ENCODE measurements at places on chromosomes 5 and 9.
A peak's percentile ranks its signal among the peaks of the same experiment; 100 is the strongest.

DNA sequence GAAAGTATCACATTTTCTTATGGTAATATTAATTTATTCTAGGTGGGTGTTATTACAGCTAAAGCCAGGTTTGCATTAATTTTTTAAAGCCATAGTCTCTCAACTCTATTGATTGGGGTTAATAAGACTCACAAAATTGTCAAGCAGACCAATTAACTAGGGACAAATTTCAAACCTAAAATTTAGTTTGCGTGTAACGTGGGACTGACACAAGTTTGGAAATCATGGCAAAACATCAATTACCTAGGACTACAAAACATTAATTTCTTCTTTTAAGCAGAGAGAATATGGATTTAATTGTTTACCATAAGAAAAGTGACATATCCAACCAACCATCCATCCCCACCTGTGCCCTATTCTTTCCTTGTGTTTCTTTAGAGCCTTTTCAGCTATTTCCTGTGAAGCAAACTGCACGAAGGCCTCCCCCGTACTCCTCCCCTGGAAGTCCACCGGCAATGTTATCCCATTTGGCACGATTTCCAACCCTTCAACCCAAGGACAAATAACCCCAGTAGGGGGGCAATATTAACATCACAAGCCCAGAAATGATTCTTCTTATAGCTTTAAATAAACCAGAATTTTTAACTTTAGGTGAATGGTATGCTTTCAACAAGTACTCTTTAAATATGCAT lies 4.4 kb downstream of the HNRNPH1 start:
- DNase-seq, result no peak

DNA sequence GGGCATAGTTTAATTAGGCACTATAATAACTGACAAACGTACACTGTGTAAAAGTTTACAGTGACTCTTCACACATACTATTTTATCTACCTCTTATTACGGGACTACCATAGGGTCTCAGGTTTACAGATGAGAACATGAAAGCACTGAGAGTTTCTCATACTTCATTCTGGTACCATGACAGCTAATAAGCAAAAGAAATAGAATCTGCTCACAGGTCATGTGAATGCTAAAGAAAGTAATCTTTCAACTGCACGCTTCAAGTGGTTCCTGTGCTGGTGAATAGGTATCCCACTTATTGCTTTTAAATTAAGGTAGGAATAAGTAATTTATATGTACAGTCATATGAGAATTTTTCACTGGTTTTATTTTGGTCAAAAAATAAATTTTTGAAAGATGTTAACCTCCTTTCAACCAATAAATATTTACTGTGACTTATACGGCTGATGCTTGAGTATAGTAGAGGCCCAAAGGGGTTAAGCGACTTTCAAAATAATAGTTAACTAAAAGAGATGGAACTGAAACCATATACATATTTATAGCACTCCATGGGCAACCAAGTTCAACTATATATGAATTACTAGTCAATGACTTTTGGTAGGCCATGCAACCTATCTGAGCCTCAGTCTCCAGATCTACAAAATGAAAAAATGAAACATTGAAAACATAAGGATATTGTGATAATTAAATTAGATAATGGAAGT lies 8.1 kb downstream of the CDKN2A start:
- no peak for DNase-seq

DNA sequence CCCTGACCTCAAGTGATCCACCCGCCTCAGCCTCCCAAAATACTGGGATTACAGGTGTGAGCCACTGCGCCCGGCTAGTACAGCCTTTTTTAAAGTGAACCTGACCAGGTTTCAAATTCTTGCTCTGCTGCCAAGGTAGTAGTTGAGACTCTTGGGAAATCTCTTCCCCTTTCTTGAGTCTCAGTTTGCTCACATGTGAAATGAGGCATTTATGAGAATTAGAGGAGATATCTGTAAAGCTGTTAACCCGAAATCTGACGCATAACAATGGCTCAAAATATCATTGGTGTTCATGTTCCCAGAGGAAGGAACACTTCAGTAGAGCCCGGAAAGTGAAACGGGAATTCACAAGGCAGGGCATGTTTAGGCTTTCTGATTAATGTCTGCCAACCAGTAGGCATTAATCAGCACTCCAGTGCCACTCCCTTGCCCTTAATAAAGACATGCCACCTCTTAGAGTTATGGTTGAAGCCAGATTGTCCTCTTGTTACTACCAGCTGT lies 1.5 kb downstream of the ARPC5L start:
- no peak for DNase-seq

GRCh38 chr5:138803935-138804334 lies 50.7 kb downstream of the CTNNA1 start:
- no peak for DNase-seq

DNA sequence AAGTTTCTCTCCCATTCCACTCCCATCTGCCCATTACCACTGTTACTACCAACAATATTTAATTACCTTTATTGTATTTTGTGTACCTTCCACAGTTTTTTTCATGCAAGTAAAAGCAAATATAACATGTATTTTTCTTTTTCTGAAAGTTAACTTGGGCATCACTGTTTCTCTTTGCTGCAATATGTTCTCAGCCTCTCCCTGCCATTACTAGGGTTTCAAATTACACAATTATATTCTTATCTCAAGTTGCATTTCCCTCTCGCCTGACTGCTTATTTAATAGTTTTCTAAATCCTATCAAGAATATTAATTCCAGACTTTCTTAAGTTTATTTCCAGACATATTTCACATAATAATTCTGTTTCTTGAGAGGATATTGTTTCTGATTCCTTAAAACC lies 46.9 kb upstream of the GAS1 start:
- DNase-seq, result no peak

DNA sequence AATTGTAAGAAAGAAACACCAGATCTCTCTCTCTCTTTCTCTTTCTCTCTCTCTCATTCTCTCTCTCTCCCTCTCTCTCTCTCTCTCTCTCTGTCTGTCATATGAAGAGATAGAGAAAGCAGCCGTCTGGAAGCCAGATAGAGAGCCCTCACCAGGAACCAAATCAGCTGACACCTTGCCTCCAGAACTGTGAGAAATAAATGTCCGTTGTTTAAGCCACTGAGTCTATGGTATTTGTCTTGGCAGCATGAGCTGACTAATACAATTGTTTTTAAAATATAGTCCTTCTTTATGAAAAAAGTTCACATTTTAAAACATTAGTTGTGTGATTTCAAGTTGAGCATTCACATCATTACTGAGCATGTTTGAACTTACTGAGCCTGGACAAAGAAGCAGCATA lies 275.6 kb downstream of the CETN3 start:
- no peak for DNase-seq

DNA sequence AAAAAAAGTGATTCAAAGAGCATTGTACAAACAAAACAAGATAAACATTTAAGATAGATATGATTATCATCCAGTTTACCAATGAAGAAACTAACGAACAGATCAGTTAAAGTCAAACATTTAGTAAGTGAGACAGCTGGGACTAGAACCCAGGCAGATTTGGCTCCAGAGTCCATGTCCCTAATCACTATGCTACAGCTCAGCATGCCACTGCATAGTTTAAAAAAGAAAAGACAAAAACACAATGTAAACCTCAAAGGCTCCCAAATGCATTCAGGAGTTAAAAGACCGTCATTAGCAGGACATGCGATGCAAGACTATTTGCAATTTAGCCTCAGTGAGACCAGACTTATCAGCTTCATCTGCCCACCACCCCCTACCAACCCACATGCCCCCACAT lies 36.8 kb downstream of the DENND1A start:
- DNase-seq, result no peak

- DNase-seq, result no peak
Measured at GRCh38 chr5:50953290-50953689, 286.9 kb downstream of the PARP8 start.

DNA sequence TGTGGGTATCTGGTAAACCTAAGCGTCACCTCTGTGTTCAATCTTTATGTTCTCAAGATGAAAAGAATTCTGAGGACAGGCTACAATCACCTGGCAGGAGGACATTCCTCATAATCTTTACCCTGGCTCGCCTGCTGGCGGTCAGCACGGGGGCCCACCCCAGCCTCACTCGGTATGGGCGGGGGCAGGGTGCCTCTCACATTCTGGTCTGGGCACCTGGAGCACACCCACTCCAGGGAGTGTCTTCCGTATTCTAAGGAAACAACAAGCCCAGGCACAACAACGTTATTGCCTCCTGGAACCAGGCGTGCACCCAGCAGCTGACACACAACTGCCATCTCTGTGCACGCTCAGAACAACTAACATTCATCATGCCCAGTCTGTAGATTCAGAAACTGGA lies 179.8 kb downstream of the ROR2 start:
- no peak for DNase-seq

DNA sequence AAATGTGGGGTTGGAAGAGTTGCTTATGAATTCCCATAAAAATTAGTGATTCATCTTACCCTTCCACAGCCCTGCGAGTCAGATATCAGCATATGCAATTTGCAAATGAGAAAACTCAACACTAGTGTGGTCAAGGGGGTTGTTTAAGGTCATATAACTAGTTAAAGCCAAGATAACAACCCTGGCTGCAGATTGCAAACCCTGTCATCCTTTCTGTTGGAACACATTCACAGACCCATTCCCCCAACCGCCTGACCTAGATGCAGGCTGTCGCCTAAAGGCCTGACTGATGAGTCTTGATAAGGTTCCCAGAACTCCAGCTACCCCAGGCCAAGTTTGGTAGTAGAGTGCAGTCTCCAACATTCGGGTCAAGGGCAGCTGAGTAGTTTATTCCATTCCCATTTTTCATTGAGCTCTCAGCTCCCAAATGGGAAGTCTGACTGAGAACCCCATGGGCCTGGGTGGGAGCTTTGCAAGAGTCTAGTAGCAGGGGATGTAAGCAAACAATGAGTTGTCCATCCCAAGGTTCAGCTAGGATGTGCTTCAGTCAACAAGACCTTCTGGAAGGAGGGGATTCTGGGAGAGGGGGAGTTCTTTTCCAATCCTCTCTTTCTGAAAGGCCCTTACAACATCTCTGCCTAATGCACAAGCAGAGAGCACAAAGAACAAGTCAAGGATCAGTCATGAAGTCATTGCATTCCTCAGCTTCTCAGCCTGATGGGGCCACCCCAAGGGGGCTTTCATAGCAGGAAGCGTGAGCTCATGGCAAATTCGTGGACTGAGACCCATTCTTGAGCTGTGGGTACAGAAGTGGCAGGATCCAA lies 40.3 kb downstream of the ADAM19 start:
- no peak for DNase-seq

GRCh38 chr9:86563936-86564335 lies 209.7 kb upstream of the TUT7 start:
- no peak for DNase-seq

GRCh38 chr5:84272771-84273516 lies 111.7 kb downstream of the EDIL3 start:
- DNase-seq, result no peak

DNA sequence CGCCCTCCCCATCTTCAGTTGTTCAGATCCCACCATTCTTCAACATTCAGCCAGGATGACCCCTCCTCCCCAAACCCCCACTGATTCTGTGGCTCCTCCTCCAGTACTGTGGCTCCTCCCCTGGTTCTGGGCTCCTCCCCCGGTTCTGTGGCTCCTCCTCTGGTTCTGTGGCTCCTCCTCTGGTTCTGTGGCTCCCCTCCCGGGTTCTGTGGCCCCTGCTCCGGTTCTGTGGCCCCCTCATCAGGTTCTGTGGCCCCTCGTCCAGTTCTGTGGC lies 32.8 kb downstream of the C5orf15 start:
- no peak for DNase-seq

DNA sequence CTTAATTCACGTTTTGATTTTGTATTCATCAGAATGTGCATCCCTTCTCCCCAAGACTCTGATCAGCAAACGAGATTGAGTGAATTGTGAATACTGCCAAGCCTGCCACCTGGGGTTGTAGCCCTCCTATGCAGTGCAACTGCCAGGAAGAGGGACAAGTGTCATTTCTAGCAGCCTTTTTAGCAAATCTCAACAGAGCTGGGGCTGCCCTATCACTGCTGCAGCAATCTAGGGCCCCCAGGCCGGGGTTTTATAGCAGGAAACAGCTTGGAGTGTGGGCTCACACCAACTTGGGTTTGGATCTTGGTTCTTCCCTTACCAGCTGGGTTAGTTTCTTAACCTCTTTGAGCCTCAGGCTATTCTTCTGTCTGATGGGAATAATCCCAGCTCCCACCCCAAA lies 4.0 kb downstream of the CSF1R start:
- no peak for DNase-seq

- peak; percentile 59 for DNase-seq
Measured at GRCh38 chr9:97985058-97985861, 2.1 kb downstream of the ANP32B start.

- DNase-seq, result no peak
Measured at GRCh38 chr5:8462565-8462964, 593.6 kb downstream of the MTRR start.

- DNase-seq, result no peak
Measured at GRCh38 chr5:95866435-95867040, 44.0 kb upstream of the GLRX start.

- peak; percentile 35 for DNase-seq
Measured at GRCh38 chr5:1008451-1009358, at the start of gene NKD2. NKD2 (plus strand) TSS chr5:1008802; CDS start chr5:1009058, 256 bp downstream.

GRCh38 chr5:115487756-115488155 lies 56.8 kb downstream of the FEM1C start:
- peak; percentile 67 for DNase-seq

DNA sequence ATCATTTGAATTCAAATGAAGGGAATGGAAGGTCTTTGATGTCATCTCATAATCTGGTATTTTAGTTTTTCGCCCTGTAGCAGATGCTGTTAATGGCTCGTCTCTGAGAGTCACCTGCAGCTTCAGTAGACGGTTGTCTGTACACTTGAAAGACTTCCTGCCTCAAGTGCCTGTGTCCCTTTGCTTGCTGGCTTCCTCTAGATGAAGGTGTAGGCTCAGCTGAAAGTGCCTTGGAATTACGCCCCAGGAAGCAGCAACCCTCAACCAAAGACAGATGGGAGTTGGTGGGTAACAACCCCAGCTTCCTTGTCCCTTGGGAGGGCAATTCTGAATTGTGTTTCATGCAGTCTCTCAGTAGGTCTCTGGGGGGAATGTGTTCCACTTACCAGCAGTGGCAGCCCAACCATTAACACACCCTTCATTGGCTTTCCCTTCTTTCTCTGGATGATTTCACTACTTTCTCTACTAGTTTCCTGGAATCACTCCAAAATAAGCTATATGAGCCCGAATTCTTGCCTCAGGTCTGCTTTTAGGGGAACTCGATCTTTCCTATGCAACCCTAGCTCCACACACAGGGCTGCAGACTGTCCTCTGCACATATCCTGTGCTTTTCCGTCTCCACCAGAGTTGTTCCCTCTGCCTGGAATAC lies 395.6 kb downstream of the DMAC1 start:
- no peak for DNase-seq

DNA sequence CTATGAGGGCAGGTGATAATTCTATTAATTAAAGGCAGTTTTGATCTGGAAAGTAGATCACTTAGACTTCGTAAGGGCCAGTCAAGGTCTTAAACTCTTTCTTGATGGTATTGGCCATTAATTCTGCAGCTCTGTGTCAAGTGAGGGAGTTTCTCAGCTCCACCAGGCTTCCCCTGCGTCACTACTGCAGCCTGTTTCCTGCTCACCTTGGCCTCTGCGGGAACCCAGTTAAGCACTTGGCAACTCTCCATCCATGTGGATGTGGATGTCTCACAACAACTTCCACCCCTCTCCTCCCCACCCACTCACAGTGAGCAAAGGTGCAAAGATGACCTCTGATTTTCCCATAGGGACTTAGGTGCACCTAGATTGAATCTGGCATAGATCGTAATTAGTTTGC lies 191.6 kb downstream of the PLK2 start:
- DNase-seq, result no peak

Data from activated CD4-positive, alpha-beta T cell treated with anti-CD3 and anti-CD28 coated beads, Interleukin-10, Interleukin-2, amounts not matched to agents 100 ng/mL and 50 ng/mL, durations not matched to agents 16 hours and 8 hours (primary cell).